ENCODE measurements at places on chromosomes 5 and 9.

DNA sequence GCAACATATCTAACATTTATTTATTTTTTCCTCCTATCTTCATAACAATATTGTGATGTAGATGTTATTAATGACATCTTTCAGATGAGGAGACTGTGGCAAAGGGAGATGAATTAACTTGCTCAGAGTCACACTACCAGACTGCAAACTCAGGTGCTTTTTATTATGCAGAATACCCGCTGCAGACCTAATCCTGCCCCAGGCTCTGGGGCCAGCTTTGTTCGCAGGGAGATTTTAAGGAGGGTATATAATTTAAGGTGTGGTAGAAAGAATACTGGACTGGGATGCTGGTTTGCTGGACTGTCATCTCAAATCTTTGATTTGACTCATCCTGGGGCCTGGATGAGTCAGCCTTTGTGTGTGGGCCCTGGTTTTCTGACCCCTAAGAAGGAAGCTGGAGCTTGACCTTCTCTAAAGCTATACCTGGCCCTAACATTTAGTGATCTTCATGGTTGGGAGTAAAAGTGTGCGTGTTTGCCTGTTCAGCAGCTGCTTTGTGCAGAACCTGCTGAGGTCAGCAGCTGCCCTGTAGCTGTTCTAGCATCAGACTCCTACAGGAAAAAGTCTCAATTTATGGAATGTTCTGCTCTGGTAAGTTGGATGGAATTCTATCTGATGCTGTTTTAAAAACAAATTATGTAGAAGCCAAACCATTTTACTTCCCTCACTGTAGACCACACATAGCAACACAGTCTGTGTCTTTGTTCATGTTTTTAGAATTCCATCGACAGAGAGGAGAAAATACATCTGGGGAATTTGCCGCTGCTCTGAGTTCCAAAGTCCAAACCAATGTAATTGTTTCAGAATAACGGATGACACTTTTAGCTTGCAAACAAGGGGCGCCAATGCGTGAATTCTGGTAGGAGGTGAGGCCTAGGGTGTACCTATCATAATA lies 4.5 kb downstream of the SLC36A1 start:
- no peak for DNase-seq

- no peak for DNase-seq
These were observed 16.9 kb downstream of the GNG10 start for GRCh38 chr9:111678293-111678692.

DNA sequence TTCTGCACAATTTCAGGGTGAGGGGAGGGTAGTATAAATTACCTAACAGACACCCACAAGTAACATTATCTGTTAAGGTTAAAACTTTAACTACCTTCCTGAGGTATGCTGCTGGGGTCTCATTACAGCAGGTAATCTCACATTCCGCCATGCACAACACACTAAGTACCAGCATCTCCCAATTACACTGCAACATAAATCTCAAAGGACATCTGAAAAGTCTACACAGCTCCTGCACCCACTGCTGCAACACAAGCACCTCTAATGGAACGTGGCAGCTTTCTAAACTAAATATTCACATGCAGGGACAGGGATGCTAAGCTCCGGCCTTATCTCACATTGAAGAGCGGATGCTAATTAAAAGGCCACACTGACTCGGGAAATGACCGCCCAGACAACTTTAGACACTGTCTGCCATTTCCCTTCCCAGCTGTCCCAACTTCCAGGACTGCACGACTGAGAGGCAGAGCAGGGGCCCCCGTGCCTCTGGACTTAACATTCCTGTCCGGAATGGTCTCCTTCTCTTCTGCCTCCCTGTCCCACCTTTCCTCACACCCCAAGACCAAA lies 45.9 kb downstream of the PSMB7 start:
- DNase-seq: no peak

DNA sequence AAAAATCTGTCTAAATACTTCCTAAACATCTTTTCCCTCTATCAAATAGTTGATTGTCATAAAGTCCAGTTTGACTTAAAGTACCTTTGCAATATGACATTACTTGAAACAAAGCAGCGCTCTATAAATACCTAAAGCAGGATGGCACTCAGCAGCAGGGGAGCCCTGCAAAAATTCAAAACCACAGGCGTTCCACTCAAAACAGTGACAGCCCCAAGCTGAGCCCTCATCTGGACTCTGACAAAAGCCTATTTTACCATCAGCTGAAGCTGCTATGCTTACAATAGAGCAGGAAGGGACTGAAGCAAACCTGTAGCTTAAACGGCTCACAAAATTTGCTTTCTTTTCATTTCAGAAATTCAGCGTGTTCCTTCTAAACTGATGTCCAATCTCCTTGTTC lies 11.5 kb downstream of the GABRA6 start:
- no peak for DNase-seq

DNA sequence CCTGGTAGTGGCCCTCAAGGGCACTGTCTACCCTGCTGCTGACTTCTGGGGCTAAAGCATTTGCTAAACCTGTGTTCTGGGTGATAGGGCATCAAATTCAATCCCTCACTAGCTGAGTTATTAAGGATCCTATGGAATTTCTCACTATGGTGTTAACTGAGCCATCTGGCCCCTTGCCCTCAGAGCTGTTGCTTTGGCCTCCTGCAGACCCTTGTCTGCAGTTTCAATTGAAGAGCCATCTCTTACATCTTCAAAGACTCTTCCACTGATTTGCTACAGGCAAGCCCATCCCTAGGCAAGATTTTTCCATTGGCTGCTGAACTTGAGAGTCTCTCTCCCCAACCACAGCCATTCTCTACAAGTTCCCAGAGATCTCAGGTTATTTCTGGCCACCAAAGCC lies 418.2 kb downstream of the ZNF608 start:
- DNase-seq: no peak

DNA sequence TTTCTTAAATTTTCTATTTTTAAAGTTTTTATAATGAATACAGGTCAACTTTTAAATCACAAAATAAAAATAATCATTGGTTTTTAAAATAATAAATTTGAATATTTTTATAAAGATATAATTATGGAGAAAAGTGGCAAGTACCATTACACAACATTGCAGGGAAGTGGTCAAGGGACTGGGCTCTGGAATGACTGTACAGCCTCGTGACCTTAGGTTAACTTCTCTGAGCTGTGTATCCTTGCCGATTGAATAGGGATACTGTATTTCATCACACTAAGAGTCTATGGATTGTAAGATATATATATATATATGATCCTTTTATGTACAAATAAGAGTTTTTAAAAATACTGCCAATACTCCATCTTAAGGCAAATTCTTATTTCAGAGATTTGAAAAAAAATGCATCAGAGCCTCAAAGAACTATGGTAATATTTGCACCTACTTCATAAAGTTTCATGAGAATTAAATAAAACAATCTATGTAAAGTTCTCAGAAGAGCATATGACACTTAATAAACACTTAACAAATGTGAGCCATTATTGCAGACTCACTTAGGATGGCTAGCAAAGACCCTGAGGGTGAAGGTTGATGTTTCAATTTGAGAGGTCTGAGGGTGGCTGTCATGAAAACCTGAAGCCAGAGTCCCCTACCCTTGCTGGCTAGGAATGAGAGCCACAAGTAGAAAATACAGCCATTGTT lies 136.5 kb downstream of the CCDC192 start:
- DNase-seq: no peak

- DNase-seq: no peak
These were observed 81.9 kb downstream of the TNC start for GRCh38 chr9:115035841-115036612.

GRCh38 chr5:77743181-77743580 lies 33.0 kb downstream of the TBCA start:
- DNase-seq: peak; percentile 36

- DNase-seq: no peak
These were observed 123.7 kb downstream of the C9orf50 start for GRCh38 chr9:129497005-129497812.

- DNase-seq: no peak
These were observed 130.4 kb downstream of the OLFM1 start for GRCh38 chr9:135217836-135218235.

GRCh38 chr5:126280343-126280742 lies 142.9 kb upstream of the GRAMD2B start:
- DNase-seq: no peak

GRCh38 chr5:153480401-153480800 lies 10.1 kb upstream of the GRIA1 start:
- DNase-seq: no peak

- no peak for DNase-seq
These were observed 11.0 kb downstream of the BSPRY start for GRCh38 chr9:113360242-113360842.

DNA sequence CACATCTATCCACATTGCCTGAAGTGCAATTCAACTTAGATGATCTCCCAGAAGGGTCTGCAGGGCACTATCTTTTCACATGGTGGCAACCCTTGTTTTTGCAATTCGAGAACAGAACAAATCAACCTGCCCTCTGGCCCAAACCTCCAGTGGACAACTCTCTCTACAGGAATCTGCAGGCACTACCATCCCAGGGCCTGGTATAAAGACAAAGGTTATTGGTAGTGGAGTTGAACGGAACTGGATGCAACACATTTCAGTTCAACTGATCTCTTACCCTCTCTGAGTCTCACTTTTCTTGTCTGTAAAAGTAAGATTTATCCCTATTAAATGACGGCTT lies 153.2 kb upstream of the EGFLAM start:
- no peak for DNase-seq

DNA sequence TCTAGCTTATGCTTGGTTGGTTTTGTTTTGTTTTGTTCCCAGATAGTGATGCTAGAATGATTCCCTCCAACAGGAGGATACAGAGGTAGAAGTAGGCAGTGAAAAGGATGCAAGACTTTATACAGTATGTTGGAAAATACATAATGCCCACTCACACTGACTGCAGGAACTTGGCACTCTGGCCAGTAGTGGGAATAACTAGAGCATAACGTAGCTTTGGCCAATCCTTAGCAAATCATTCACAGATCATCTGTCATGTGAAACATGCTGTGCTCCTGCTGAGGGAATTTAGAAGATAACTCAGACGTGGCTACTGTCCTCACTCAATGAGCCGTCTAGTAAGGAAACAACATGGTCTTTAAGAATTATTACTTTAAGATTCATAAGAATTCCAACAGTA lies 13.5 kb downstream of the CFAP90 start:
- DNase-seq: no peak
